ENCODE measurements at places on chromosomes 7 and 10.

- no peak for DNase-seq
Measured at GRCh38 chr10:113335592-113335991, 217.3 kb upstream of the HABP2 start.

DNA sequence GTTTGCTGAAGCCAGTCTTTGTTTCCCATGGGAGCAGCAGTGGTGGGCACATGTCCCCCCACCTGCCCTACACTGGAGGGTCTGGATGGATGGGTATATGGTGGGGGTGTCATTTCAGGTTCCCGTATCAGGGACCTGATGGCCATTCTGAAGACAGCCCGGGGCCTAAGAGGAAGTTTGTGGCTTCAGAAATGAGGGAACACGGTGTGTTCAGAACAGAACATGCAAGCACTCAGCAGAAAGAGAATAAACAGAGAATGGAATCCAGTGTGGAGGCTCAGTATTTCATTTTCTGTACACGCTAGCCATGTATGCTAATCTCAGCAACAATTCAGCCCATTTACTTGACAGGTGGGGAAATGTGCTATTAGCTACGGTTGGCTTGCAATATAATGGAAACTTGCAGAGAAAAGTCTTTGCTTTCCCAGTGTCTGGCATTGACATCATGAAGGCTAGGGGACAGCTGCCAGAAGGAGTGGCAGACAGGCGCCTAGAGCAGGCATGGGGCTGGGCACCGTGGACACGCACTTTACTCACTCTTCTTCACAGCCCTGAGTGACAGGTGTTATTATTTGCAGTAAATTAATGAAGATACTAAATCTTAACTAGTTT, 98.6 kb downstream of the ELMO1 start:
- no peak for DNase-seq

DNA sequence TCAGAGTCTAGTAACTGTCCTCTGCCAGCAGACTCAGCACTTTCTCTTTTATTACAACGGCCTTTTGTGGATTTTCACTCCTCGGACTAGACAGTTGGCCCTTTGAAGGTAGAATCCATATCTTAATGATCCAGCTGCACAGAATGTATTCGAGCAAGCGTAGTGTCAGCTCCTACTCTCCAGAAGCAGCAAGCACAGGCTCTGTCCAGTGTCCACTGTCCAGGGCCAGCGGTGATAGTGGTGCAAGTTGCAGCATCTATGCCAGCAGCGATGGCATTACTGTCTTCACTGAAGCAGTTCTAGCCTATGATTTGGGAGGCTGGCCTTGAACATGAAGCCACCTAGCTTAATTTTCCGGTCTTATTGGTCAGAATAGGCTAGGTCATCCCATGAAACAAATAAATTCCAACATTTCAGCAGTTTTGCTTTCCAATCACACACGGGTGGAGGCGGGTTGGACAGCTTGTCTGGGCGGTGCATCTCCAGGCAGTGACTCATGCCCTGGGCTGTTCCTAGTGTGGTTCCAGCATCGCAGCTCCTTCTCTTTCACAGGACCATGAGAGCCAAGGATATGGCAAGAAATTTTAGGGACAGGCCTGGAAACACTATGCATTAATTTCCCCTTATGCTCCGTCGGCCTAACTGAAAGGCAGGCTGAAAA, 108.6 kb upstream of the KCNMA1 start:
- DNase-seq = no peak

GRCh38 chr10:52437205-52437646, 123.1 kb downstream of the DKK1 start:
- no peak for DNase-seq

- no peak for DNase-seq
Measured at GRCh38 chr7:146670532-146670931, 553.9 kb downstream of the CNTNAP2 start.

All from CMK (cell line).